ENCODE measurements at places on chromosomes 3 and 15.

GRCh38 chr3:190169243-190169642, 48.5 kb upstream of the P3H2 start:
- DNase-seq, result no peak

DNA sequence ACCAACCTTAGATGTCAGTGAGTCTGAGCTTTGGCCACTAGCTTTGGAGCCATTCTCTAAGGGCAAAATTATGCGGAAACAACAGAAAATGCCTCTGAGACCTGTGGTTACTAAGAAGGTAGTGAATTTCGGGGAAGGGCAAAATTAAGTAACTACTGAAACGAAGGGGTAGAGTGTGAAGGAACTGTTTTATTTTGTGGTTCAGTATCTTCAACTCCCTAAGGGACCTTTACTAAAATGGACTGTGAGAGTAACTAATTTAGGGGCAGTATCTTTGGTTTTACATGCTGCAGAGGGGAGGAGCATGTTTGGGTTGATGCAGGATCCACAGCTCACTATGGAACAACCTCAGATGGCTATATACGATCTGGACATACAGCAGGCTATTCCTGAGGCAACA, 8.0 kb upstream of the ALG1L2 start:
- DNase-seq, result no peak

DNA sequence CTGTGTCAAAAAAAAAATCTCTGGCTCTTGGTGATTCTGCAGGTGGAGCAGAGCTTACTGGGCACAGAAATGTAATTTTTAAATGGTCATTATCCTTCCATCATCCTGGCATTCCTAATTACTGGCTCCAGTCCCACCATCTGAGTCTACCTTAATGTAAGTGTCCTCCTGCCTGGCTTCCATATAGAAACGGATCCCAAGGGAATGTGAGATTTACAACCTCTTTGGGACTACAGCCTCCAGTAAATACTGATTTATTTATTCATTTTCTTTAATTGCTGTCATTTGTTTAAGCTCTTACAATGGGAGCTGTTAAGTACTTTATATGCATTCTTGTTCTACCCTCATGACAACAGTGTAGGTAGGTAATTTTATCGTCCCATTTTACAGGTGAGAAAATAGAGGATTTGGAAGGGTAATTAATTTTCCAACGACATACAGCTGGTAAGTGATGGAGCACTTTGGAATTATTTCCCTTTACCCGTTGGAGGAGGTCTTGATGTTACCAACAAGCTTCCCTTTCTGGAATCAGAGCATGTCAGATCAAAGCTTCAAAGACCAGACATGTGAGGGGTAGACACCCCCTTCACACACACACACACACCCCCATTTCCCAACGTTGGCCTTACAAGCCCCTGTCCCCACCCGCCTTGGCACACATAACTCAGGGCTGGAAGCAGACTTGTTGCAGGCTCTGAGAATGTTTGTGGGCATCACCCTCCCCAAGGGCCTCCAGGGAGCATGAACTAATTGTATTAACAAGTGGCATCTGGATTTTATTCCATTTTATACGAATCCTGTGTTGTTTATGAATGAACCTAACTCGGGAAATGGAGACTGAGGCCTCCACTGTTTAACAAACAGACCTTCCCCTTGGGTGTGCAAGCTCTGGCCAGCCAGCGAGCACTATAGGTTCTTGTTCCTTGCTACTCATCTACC, 116.9 kb downstream of the ALDH1A2 start:
- DNase-seq, result no peak

GRCh38 chr15:32717426-32718226, at the start of gene GREM1:
Gene GREM1 (plus strand): TSS chr15:32718004. CDS start chr15:32730691, 12,687 bp downstream.
- no peak for DNase-seq

Measured in CD4-positive, alpha-beta T cell treated with Interleukin-21 for 1 hour (primary cell).